ENCODE measurements at places on chromosomes 1 and 21. TPM values are rescaled to one million over a fixed set of nuclear protein-coding genes. Genes with fewer than 3 reads are reported as not detected.
A peak's percentile ranks its signal among the peaks of the same experiment; 100 is the strongest.

GRCh38 chr1:99180343-99180808 is 83.9 kb upstream of the PLPPR4 start:
- H3K36me3 ChIP-seq: no peaks in the 10 kb centered on the region
- H3K27me3 ChIP-seq: no peaks in the 10 kb centered on the region
- no peak overlapping the region for H3K4me3 ChIP-seq
- H3K27ac ChIP-seq: no peak overlapping the region

Gene PLXNA2
- total RNA-seq: 38.3 TPM

Gene MSH4
- 0.25 TPM for total RNA-seq

DNA sequence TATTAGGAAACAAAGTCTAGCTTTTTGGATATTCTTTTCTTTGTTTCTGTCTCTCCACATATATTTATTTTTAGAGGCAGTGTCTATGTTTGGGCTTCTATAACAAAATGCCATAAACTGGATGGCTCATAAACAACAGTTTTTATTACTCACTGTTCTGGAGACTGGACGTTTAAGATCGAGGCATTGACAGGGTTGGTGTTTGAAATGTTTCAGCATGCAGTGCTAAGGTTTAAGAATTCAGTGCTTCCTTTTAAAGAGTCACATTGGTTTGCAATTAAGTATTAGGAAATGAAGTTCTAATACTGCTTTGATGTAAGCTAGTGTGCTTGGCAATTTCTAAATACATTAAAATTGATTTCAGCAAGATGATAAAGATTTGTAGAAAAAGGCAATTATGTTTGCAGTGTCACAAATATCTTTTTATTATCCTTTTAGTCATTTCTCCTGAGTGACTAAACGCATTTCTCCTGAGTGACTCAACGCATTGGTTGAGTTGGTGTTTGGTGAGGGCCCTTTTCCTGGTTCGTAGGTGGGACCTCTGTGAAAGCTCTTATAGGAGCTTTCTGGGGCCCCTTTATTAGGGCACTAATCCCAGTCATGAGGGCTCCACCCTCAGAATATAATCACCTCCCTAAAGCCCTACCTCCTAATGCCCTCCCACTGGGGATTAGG is 317.0 kb downstream of the USP25 start:
- H3K36me3 ChIP-seq: no peaks in the 10 kb centered on the region
- DNase-seq: no peak
- H3K27me3 ChIP-seq: no peaks in the 10 kb centered on the region

DNA sequence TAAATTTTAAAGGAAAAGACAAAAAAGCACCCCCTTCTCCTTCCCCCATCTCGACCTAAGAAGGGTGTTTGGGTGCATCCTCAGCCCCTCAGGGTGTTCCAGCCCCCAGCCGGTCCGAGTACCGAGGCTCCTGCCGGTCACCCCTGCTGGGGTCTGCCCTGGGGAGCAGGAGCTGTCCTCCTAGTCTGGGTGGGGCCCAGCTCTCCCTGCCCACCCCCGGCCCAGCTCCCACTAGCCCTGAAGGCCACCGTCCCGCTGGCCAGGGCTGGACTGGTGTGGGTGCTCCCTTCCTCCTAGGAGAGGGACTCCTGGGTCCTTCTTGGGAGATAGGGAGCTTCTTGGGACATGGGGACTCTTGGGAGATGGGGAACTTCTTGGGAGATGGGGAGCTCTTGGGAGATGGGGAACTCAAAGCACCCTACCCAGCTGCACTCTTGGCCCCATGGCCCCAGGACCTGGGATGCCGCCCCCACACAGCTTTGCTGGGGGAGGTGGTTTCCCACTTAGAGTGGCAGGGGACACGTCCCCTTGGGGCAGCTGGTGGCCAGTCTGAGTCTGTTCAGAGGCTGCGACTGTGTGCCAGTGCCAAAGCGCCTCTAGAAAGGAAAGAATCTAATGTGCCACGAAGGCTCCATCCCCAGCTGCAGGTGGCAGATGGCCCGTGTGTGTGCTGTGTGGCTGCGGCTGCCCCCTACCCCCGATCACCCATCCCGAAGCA is 44.5 kb downstream of the MORN1 start:
- no peak overlapping the region for H3K27ac ChIP-seq
- no peaks in the 10 kb centered on the region for H3K4me1 ChIP-seq
- no peak overlapping the region for H3K4me3 ChIP-seq
- H3K27me3 ChIP-seq: no peaks in the 10 kb centered on the region
- H3K36me3 ChIP-seq: no peaks in the 10 kb centered on the region
- DNase-seq: no peak

DNA sequence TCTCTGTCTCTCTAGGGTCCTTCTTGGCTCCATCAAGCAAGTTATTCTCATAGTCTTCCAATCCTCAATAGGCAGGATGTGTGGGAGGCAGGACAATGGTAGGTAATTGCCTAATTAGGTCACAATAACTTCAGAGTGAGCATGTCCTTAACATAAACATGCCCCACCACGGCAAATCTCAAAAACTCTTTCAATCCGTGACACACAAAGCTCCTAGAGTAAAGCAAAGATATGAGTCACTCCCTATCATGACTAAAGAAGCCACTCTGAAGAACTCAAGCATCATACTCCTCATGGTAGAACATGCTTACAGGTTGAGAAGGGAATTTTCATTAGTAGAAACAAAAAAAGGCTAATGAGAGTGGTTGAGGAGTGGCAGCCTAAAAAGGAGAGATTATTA is 4.9 kb downstream of the HAO2 start:
- H3K27me3 ChIP-seq: no peaks in the 10 kb centered on the region
- H3K4me3 ChIP-seq: no peak overlapping the region
- H3K36me3 ChIP-seq: no peaks in the 10 kb centered on the region
- DNase-seq: no peak

DNA sequence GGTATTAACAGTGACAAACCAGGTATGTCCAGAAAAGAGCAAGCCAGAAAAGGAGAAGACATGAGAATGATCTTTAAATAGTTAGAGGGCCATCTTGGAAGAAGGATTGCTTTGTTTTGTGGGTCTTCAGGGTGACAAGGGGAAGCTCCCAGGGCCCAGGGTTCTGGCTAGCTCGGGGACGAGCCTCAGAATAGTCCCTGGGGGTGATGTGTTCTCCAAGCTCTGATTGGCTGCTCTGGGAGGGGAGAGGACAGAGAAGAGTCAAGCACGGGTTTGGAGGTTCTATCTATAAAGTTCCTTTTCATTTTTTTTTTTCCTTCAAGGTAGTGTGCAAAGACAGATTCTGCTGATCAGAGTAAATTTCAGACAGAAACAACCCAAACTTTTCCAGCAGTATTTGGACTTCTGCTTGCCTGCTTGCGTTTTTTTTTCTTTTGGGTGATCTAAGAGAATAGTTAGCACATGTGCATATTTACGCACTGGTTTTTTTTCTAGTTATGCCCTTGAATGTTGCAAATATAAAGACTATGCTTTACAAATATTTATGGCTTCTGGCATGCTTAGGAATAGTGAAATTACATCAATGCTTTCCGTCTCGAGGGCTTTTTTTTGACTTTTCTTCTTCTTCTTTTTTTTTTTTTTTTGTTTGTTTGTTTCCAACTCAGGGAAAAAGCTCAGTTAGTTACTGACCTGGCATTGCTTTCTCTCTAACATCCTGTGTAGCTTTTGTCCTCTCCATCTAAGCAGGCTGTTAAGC is 59.7 kb downstream of the ROR1 start:
- H3K27ac ChIP-seq: no peak overlapping the region
- H3K27me3 ChIP-seq: no peaks in the 10 kb centered on the region
- no peak for DNase-seq

GRCh38 chr1:201122321-201122957 is 4.5 kb downstream of the ASCL5 start:
- no peak overlapping the region for H3K4me3 ChIP-seq
- H3K27me3 ChIP-seq: no peaks in the 10 kb centered on the region
- DNase-seq: no peak
- H3K36me3 ChIP-seq: no peaks in the 10 kb centered on the region
- H3K27ac ChIP-seq: no peak overlapping the region

DNA sequence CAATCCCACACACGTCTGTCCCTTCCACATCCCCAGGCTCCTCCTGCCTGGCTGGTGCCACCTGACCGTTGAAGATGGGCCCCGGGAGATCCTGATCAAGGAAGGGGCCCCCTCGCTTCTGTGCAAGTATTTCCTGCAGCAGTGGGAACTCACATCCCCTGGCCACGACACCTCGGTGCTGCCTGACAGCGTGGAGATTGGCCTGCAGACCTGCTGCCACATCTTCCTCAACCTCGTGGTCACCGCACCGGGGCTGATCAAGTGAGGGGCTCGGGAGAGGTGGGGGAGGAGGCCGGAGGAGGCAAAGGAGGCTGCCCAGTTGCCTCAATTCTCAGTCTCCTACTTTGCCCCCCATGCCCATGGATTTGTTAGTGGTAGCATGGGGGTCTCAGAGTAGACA is 5.6 kb downstream of the NCDN start:
- no peak for DNase-seq
- no peak overlapping the region for H3K27ac ChIP-seq
- H3K27me3 ChIP-seq: no peaks in the 10 kb centered on the region
- H3K4me1 ChIP-seq: peaks cover 37% of the 10 kb centered on the region

GRCh38 chr1:213761845-213762407 is 225.8 kb upstream of the PROX1 start:
- no peaks in the 10 kb centered on the region for H3K27me3 ChIP-seq
- no peak overlapping the region for H3K27ac ChIP-seq
- no peaks in the 10 kb centered on the region for H3K36me3 ChIP-seq
- H3K4me1 ChIP-seq: no peaks in the 10 kb centered on the region

DNA sequence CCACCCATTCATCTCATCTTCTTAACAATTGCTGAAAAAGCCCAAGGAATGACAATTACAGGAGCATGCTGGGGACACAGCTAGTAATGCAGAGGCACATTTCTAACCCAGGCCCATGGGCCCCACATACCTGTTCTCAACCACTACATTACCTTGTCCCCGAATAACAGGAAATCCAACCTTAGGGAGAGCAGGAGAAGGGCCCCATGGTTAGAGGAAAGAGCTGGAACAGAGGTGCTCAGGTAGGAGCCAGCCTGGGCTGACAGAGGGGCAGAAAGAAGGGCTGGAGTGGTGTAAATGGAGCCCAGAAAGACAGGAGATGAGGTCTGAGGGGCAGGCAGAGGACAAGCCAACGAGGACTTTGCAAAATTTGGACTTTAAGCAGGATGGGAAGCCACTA is 11.4 kb upstream of the S100A8 start:
- H3K27ac ChIP-seq: no peak overlapping the region
- no peaks in the 10 kb centered on the region for H3K27me3 ChIP-seq
- no peak overlapping the region for H3K4me3 ChIP-seq
- H3K36me3 ChIP-seq: no peaks in the 10 kb centered on the region

DNA sequence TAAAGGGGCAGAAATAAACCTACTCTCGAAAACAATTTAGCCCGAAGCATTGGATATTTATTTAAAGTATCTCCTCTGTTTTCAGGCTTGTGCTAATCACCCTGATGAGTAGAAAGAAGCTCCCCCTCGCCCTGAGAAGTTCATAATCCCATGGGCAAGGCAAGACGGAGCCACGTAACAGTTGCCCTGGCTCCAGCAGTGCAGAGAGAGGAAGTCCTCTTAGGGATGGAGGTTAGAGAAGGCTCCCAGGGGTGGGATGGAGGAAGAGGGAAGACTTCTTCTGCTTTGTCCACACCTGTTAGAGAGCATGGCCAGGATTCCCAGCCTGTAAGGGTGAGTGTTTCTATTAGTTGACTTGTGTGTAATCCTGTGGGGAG is 3.4 kb upstream of the GPR25 start:
- peaks cover 13% of the 10 kb centered on the region for H3K4me1 ChIP-seq
- no peaks in the 10 kb centered on the region for H3K36me3 ChIP-seq
- peaks cover 10% of the 10 kb centered on the region for H3K27me3 ChIP-seq
- H3K4me3 ChIP-seq: no peak overlapping the region

GRCh38 chr1:59446257-59446901 is 149.5 kb downstream of the FGGY start:
- no peaks in the 10 kb centered on the region for H3K36me3 ChIP-seq
- DNase-seq: no peak
- no peak overlapping the region for H3K4me3 ChIP-seq
- peaks cover 33% of the 10 kb centered on the region for H3K4me1 ChIP-seq

- no peaks in the 10 kb centered on the region for H3K4me1 ChIP-seq
- no peak for DNase-seq
- H3K36me3 ChIP-seq: no peaks in the 10 kb centered on the region
- no peak overlapping the region for H3K27ac ChIP-seq
Measured at GRCh38 chr1:109138358-109138757, 24.4 kb downstream of the ELAPOR1 start.

Gene CFAP107
- total RNA-seq: not detected

- DNase-seq: no peak
- no peak overlapping the region for H3K27ac ChIP-seq
- no peaks in the 10 kb centered on the region for H3K36me3 ChIP-seq
Measured at GRCh38 chr1:209612646-209613399, 29.3 kb downstream of the CAMK1G start.

DNA sequence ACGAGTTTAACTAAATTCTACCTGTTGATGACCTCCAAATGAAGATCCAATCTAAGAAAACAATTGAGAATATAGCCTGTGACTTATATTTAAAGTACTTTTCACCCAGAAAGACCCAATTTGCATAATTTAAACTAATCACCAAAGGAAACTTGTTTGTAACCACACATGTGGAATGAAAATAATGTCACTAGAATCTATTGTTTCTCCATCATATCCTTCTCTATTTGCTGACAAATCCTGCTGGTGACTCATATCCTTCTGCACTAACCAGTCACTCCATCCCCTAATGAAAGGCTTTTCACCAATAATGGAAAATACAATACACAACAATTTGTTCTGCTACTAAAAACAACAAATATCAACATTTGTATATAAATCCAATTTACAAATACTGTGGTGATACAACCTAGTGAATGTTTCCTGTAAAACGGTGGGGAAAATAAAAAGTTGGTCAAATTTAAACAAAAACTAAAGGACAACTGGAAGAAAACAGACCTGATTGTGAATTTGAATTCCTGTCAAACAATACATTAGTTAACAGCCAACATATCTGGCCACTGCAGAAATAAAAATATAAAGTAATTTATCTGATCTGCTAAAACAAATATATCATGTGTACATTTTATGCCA is 6.5 kb downstream of the PTP4A2 start:
- H3K4me1 ChIP-seq: peaks cover 95% of the 10 kb centered on the region
- H3K27ac ChIP-seq: peak overlapping the region; percentile 96
- no peak for DNase-seq
- no peaks in the 10 kb centered on the region for H3K27me3 ChIP-seq
- no peak overlapping the region for H3K4me3 ChIP-seq

DNA sequence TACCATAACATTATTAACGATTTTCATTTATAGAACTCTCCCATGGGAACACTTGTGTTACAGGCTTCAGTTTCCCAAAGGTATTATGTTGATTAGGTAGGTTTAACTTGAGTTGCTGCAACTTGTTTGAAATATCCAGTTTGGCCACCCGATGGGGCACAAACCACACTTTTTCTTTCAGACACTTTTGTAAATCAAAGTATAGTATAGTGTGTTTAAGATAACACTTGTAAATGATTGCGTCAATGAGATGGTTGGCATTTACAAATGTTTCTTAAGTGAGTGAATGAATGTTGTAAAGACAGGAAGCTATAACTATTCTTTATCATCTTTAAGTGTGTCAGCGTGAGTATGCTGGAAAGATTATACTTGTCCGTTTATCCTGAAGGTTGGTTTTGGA is 4.3 kb downstream of the XPR1 start:
- peaks cover 21% of the 10 kb centered on the region for H3K4me1 ChIP-seq
- no peaks in the 10 kb centered on the region for H3K36me3 ChIP-seq

Measured in vagina (tissue), 2 donors.